ENCODE measurements at places on chromosomes 6 and 20.
A peak's percentile ranks its signal among the peaks of the same experiment; 100 is the strongest.

DNA sequence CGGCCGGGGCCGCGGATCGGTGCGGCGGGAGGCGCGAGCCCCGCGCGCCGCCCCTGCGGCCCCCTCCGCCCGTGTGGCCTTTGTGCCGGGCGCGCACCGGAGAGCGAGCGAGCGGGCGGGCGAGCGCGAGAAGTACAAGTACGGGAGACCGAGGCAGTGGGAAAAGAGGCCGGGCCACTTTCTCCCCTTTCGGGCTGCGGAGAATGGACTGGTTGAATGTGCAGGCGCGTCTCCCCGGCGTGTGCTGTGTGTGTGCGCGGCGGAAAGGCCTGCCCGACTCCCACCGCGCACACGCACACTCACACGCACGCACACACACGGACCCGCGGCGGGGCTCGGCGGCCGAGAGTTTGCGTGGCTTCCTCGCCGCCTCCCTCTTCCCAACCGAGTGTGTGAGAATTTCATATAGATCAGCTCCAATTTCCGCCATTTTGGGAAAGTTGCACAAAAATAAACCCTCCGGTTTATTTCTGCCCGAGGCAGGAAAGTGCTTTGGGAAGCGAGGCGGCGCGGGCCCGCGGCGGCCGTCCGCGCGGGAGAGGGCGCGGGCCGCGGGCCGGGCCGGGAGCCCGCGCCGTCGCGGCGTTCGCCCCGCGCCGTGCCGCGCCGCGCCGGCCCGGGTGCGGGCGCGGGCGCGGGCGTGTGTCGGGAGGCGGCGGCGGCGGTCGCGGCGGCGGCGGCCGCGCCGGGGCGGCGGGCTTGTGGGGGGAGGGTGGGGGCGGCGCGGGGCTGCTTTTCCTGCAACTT lies 1.1 kb downstream of the L3MBTL3 start:
- DNase-seq: peak; percentile 39

DNA sequence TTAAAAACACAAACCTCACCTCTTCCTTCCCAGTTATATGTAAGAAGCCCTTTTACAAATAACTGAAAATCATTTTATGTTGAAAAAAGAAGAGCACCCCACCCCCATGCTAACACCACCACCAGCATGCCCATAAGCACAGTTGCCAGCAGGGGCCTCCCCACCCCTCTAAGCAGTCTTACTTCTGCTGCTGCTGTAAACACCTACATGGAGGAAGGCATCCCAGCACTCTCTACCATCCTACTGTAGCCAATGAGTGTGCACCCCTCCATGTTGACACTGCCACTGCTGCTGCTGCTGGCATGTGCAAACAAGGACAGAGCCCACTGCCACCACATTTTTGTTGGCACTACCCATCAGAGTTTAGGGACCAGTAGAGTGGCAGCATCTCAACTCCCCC lies 49.6 kb upstream of the PHIP start:
- DNase-seq: no peak

GRCh38 chr6:108592371-108593337 lies 31.9 kb downstream of the FOXO3 start:
- DNase-seq: peak; percentile 21

GRCh38 chr6:139124887-139125672 lies 9.8 kb upstream of the HECA start:
- peak; percentile 42 for DNase-seq

DNA sequence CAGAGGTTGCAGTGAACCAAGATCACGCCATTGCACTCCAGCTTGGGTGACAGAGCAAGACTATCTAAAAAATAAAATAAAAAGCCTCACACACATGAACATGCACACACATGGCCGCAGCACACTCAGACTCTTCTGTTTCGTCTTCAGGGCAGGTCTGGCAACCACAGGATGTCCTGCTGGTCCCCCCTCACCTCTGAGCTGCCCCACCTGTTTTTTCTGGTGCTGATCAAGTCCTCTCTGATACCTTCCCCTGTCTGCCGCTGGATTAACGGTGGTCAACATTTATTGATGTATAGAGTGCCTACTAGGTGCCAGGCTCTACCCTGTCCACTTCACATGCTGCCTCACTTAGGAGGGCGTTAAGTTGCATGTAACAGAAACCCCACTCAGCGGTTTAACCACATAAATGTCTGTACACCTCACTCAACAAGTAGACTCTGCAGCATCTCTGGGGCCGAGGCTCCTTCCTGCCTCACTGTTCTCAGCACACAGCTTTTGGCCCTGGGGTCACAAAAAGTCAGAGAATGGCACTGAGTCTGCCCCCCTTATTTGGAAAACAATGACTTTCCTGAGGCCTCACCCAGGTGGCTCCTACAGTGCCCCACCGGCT lies 4.5 kb upstream of the AP5S1 start:
- DNase-seq: no peak

- no peak for DNase-seq
These were observed 594 bp upstream of the CDKN1A start for GRCh38 chr6:36677753-36678487.

DNA sequence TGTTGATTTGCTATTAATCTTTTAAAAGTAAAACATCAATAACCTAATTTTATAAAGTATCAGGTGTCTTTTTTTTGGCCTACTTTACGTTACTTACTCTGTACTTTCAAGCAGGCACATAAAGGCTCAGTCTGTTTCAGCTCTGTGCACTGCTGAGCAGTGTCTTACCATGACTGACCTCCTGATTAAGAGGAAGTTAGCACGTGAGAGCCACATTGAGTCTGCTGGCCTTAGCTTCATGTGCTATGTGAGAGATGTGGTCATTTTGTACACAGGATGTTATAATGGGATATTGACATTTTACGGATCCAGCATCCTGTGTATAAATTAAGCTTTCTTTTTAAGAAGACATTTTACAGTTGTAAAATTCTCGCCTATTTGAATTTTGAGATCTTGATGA lies 31.9 kb downstream of the ARID1B start:
- DNase-seq: no peak

- no peak for DNase-seq
These were observed 44.3 kb downstream of the TRERF1 start for GRCh38 chr6:42407379-42407778.

GRCh38 chr6:137728386-137729349 lies 138.4 kb upstream of the TNFAIP3 start:
- no peak for DNase-seq

GRCh38 chr6:63714091-63714490 lies 78.5 kb downstream of the PHF3 start:
- no peak for DNase-seq

GRCh38 chr6:56796196-56796532 lies 153.5 kb upstream of the DST start:
- no peak for DNase-seq

DNA sequence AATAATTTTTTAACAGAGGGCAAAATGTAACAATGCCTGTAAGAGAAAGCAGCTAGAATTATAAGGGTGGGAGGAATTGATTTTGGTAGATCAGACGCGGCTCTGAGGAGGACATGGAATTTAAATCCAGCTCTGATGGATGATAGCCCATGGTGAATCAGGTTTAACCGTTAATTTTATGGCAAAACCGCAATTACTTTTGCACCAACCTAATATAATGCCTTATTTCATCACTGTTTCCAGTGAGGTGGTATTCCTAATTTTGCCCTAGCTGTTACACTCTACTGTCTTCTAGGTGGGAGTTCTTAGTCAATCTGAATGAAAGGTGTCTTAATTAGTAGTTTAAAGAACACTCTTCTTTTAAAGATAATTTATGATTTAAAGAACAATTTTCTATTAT lies 198.3 kb upstream of the SMLR1 start:
- DNase-seq: no peak

- no peak for DNase-seq
These were observed 111.0 kb downstream of the TBC1D7 start for GRCh38 chr6:13217206-13217905.
